ENCODE measurements at places on chromosomes 16 and 17. TPM values are rescaled to one million over a fixed set of nuclear protein-coding genes. Genes with fewer than 3 reads are reported as not detected.

The MT4 gene
- total RNA-seq = not detected

The ZNF205 gene
- total RNA-seq = 21.1 TPM

The ERN1 gene
- total RNA-seq = 8.5 TPM

The FOXJ1 gene
- total RNA-seq = 4.5 TPM

The RBFOX1 gene
- 1.4 TPM for total RNA-seq

The SRCIN1 gene
- total RNA-seq = 8.4 TPM

The RTN4RL1 gene
- total RNA-seq = 0.47 TPM

The CSF3 gene
- total RNA-seq = not detected

The UNC13D gene
- 1.1 TPM for total RNA-seq

The CD300H gene
- total RNA-seq = not detected

The ZPBP2 gene
- total RNA-seq = not detected

The GP1BA gene
- not detected for total RNA-seq

The CCDC78 gene
- total RNA-seq = 7.2 TPM

The TOM1L1 gene
- 27.8 TPM for total RNA-seq

The LDAF1 gene
- total RNA-seq = 25.4 TPM

The KRT36 gene
- total RNA-seq = not detected

The ITGA3 gene
- 4.8 TPM for total RNA-seq

The CYGB gene
- 8.6 TPM for total RNA-seq
